GM13976 (cell line): ENCODE measurements at places on chromosomes 3 and 15.

DNA sequence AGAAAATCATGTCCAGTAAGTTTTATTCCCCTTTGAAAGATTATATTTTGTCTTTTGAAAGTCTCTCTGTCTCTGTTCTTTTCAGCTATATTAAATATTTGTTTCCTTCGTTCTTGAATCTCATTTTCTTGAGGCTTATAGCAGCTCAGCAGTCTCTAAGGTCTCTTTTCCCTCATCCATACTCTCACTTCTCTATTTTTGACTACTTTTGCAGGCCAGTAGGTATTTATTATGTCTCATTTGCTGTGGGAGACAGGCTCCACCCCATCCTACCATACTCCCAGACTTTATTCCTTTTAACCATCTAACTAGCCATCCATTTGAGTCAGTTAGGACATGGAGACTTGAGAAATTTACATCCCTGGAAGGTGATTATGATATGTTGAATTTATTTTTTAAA is 71.0 kb downstream of the FILIP1L start:
- DNase-seq, result no peak

DNA sequence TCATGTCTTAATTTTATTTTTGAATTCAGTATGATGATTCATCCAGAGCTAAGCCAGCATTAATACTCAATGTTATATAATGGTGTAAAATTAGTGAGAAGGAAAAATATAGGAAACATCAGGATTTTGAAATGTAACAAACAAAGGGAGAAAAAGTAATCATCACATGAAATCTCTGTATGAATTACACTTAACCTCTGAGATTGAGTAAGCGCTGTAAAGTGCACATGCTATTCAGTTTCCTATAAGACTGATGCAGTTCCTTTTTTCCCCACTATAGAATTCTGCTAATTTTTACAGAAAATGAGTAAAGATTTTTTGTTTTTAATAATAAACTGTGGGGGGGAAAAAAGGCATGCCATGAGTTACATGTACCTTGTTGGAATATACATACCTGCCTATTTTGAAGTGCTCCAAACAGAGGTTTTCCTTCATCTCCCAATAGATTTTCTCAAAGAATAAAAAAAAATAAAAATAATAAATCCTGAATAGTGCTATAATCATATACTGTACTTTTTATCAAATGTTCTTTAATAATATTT is 64.0 kb upstream of the TTBK2 start:
- DNase-seq, result no peak

- DNase-seq, result no peak
Measured at GRCh38 chr3:147200545-147200944, 205.8 kb downstream of the ZIC4 start.

GRCh38 chr3:69642606-69643005 is 96.7 kb upstream of the MITF start:
- no peak for DNase-seq

GRCh38 chr3:175940243-175940642 is 1081.1 kb downstream of the NAALADL2 start:
- DNase-seq, result no peak

DNA sequence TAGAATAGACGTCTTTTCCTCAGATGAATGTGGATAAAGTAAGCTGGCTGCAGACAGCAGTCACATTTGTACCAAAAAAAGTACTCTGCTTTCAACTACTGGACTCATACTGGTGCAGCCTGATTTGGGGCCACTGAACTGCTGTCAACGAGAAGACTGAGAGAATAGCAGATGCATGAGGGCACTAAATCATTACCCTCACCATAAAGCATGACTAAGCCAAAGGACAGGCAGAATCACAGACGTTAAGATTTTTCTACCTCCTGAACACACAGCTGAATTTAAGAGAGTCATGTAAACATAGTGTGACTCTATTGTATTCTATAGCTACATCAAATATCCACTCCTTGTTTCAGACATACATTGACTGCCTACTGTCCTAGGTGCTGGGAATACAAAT is 67.8 kb upstream of the CDAN1 start:
- DNase-seq, result no peak

DNA sequence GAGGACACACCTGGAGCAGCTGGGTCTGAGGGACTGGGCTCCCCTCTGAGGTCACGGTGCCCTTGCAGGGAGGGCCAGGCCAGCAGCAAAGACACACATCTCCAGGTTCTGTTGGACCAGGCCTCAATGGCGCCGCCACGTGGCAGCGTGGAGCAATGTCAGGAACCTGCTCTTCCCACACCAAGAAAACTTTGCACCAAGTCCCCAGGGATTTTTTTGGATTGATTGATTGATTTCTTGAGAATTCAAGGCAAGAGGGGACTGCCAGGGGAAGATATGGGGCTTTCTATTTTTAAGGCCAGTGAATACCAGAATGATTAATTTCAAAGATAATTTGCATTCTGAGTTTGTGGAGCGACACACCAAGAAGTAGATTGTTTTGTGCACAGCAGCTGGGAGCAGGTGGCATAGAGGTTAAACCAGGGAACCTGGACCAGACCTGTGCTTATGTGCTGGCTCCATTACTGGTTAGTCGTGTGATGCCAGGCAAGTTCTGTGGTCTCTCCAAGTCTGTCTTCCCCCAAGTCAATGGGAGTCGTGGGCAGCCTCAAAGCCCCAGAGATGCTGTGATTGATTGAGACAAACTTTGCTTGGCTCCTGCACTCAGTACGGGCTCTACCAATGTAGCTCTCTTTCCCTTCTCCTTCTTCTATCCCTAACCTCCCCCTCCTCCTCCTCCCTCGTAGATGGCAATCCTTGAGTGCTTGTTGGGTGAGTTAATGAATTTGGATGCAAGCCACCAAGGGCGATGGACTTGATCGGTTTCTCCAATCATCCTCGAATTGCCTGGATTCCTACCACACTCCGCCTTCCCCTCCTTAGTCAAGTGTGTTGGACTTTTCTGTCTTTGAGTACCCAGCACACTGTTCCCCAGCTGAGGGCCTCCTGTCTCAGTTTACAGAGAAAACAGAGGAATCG is 96.2 kb upstream of the TRPM1 start:
- peak; percentile 79 for DNase-seq

GRCh38 chr3:148460686-148461085 is 237.0 kb upstream of the AGTR1 start:
- no peak for DNase-seq

- no peak for DNase-seq
Measured at GRCh38 chr15:49900006-49900902, 218.8 kb downstream of the ATP8B4 start.

- DNase-seq, result no peak
Measured at GRCh38 chr3:25872200-25872877, 82.4 kb downstream of the OXSM start.

DNA sequence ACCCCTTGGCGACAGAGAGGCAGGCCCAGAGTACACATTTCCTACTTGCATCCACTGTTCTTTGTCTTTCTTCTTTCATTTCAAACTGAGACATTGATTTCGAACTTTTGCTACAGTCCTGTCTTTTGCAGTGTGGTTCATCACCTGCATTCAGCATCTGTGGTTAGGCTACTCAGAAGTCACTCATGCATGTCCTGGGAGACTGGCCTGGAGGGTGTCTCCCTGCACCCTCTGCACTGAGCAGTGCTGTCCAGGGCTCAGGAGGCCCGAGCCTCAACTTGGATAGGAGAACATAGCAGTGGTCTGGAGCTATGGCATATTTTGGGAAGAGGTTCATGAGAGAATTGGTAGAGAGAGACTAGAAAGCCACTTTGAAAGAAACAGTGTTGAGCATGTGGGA is 240.2 kb upstream of the TPRG1 start:
- no peak for DNase-seq

- no peak for DNase-seq
Measured at GRCh38 chr3:82048711-82049110, 287.3 kb upstream of the GBE1 start.

DNA sequence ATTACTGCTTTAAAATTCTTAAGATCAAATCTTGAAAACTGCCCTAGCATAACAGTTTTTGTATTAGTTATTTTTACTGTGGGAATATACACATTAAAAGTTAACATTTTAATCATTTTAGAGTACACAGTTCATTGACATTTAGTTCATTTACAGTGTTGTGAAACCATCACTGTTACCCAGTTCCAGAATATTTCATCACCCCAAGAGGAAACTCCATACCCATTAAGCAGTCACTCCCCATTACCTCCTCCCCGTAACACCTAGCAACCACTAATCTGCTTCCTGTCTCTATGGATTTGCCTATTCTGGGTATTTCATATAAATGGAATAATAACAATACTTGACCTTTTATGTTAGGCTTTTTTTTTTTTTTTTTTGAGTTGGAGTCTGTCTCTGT is 164.1 kb upstream of the LRRFIP2 start:
- no peak for DNase-seq

GRCh38 chr15:89123181-89123525 is 34.9 kb downstream of the ABHD2 start:
- no peak for DNase-seq

DNA sequence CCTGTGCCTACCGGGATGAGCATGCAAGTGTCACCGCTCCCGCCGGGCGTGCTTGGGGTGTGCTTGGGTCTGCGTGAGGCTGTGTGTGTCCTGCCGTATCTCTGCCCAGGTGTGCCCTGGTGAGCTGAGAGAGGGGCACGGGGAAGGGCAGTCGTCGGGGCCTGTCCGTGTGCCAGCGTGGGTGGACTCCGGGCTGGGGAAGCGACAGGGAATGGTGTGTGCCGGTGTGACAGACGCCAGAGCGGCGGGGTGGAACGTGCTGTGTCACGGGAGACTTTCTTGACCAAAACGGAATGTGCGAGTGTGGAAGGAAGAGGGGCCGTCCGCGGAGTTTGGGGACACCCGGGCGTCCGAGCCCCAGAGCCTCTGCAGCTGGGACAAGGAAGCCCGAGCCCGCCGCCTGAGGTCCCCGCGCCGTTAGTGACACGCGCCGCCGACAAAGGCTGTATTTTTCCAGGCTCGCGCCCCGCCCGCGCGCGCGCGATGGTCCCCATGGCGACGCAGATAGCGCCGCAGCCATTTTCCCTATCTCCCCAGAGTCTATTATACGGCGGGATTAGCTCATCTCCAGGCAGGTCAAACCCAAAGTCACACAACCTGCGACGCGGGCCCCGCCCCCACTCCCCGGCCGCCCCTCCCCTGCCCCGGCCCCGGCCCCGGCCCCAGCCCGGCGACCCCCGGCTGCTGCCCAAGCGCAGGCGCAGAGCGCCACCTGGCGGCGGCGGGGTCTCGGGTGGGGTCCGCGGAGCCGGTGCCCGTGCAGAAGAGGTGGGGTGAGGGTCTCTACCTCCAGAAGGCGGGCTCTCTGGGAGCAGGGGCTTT is 4.5 kb upstream of the GATA2 start:
- DNase-seq, result peak; percentile 84

- DNase-seq, result no peak
Measured at GRCh38 chr3:191329654-191330529, at the start of gene UTS2B. UTS2B (minus strand) TSS chr3:191330526; CDS start chr3:191282189, 48,337 bp downstream.

GRCh38 chr3:86923071-86923491 is 67.9 kb downstream of the VGLL3 start:
- DNase-seq, result no peak

DNA sequence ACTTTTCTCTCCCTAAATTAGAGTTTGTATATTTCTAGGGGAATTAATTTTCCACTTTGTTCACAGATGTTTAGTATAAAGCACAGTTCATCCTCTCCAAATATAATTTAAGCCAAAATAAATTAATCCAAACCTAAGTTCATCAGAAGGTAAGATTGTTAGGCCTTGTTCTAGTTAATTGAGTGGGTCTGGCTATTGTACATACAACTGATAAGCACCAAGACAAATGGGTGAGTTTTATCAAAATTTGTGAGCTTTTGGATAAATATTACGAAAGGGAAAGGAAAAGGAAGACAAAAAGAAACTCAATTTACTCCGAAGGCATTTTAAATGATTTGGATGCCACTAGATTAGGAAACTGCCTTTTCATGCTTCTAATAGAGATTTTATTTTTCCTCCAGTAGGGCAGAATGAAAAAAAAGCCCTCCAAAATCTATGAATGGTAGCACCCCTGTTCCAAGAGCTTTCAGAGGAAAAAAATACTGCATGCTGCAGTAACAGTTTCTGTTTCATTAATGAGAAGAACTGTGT is 304.0 kb downstream of the ZNF385D start:
- no peak for DNase-seq

DNA sequence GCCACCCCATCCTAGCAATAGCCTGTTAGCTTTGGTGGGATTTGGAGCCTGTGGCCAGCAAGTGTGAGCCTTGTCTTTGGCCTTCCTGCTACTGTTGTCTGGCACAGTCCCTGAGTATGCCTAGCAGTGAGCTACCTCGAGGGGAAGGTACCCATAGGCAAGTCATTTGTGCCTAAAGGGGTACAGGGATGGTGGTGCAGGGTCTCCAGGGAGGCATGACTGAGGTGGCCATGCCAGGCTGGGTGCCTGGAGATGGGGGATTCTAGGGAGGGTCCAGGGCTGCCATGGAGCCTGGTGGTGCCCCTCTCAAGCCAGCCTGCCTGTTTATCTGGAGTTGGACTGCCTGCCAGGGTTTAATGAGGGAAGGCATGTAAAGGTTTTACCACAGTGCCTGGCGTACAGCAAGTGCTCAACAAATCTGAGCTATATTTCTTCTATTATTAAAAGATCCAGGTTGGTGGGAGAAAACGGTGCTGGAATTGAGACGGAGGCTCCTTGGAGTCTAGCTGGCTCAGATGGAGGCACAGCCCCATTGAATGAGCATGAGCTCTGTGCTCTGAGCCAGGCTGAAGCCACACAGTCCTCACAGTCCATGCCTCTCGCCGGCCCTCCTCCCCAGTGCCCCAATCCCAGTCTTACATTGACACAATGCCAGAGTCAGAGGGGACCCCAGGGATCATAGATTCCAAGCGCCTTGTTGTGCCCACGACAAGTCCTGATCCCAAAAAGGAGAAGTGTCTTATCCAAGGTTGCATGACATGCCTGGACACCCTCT is 76.2 kb downstream of the CORO2B start:
- DNase-seq, result no peak

DNA sequence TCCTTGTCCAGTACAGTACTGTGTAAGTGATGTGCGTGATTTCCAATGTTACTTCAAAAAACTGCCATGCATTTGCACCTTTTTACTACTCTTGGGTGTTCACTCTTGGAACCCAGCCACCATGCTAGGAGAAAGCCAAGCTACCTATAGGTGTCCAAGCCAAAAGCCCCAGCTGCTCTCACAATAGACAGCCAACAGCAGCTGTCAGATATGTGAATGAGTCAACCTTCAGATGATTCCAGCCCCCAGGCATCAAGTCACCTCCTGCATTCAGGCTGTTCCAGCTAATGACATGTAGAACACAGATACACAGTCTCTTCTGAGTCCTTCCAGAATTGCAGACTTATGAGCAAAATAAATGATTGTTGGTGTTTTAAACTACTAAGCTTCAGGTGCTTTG is 417.7 kb upstream of the TGFBR2 start:
- DNase-seq, result no peak

GRCh38 chr15:92595506-92596381 is 59.8 kb downstream of the FAM174B start:
- DNase-seq, result no peak

DNA sequence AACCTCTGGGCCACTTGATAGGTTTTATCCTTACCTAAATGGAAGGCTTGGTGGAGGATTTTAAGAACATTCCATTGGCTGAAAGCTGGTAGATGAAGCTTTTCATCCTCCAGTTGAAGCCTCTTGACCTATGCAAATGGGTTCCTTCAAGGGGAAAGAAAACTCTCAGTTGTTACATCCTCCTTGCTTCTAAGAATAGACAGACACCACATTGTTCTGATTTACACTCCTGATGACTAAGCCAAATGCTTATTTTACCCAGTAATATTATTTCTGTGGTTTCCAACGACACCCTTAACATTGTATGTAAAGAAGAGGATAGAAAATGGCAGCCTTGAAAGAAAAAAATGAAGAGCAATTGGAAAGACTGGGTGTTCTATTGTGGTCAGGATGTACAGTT is 480.5 kb downstream of the OTOL1 start:
- no peak for DNase-seq

GRCh38 chr15:66424963-66425612 is 38.4 kb downstream of the MAP2K1 start:
- peak; percentile 54 for DNase-seq
